ENCODE measurements at places on chromosomes 3 and 15.

DNA sequence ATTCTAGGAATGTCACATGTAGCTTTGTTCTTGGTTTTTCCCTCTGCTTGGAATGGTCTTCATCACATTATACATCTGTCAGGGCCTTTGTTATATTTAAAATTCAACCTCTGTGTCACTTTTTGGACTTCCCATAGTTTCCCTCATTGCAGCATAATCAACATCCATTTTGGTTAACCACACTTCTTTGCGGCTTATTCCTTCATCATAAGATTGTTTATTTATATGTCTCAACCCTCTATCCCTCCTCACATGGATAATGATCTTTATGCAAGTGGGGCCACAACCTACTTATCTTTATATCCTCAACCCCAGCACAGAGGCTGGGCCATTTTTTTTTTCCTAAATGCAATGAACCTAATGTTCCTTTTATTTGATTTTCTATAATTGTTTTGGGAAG, 260.0 kb upstream of the THBS1 start:
- no peak for DNase-seq

- DNase-seq: no peak
These were observed 8.7 kb upstream of the EPHB3 start for GRCh38 chr3:184552863-184553262.

DNA sequence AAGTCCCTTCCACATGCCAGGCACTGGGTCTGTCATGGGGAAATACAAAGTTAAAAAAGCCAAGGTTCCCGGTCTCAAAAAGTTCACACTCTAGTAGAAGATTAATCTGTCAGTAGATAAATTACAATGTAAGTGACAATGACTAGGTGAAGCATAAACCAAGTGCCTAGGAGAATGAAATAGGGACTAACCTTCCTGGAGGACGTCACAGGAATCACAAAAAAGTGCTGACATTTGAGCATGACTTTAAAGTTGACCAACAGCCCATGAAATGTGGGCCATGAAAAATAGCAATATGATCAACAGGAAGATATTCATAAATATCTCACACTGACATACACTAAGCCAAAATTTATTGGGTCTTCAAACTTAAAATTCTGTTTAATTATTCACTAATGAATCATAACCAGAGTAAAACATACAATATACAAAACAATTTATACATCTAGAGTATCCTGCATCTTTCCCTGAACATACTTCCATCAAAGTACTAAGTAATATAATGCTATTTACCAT, 20.0 kb downstream of the COPS2 start:
- DNase-seq: no peak

DNA sequence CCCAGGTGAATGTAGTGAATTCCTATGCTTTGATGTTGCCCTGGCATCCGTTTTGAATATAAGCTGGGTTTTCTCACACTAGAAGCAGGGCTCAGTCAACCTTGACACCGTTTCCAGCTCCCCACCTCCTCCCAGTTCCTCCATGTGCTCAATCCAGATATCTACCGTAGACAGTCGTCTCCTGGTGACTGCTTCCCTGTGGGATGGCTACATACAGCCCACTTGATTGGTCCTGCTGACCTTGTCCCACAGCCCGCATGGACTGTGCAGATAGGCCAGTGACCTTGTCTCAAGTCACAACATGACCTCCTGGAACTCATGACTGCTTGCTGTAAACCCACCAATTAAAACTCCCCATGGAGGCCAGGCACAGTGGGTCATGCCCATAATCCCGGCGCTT, 8.1 kb downstream of the SEMA7A start:
- DNase-seq: no peak

- no peak for DNase-seq
These were observed 78.1 kb downstream of the FBLN2 start for GRCh38 chr3:13626915-13627460.

GRCh38 chr3:69110941-69111546, 11.4 kb downstream of the LMOD3 start:
- DNase-seq: no peak

- no peak for DNase-seq
These were observed 141.7 kb downstream of the MEIS2 start for GRCh38 chr15:36958606-36959005.

GRCh38 chr3:11736136-11736833, 92.6 kb upstream of the VGLL4 start:
- no peak for DNase-seq

DNA sequence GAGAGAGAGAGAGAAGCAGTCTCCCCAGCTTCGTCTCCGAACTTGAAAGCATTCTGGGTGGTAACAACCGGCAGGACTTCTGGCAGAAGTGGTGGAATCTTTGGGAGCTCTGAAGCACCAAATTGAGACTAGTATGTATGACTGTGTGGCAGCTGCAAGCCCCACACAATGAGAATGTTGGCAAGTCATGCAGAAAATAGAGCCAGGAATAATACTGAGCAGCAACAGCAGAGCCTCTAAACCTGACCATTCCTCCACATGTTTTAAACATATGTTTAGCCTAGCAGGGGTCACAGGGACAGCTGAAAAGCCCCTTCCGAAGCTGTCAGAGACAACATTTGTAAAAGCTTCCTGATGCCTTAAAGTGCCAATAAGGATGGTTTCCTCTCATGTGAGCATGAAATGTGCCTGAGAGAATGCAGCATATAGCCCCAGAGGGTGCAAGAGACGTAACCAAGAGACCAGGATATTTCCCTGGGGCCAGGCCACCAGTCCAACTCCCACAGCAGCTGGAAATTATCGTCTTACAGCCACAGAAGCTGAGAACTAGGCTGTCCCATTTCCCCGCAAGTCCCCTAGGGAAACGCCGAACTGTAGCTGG, 178.6 kb upstream of the CCDC54 start:
- no peak for DNase-seq

- DNase-seq: no peak
These were observed 51.9 kb downstream of the SV2B start for GRCh38 chr15:91151781-91152563.

DNA sequence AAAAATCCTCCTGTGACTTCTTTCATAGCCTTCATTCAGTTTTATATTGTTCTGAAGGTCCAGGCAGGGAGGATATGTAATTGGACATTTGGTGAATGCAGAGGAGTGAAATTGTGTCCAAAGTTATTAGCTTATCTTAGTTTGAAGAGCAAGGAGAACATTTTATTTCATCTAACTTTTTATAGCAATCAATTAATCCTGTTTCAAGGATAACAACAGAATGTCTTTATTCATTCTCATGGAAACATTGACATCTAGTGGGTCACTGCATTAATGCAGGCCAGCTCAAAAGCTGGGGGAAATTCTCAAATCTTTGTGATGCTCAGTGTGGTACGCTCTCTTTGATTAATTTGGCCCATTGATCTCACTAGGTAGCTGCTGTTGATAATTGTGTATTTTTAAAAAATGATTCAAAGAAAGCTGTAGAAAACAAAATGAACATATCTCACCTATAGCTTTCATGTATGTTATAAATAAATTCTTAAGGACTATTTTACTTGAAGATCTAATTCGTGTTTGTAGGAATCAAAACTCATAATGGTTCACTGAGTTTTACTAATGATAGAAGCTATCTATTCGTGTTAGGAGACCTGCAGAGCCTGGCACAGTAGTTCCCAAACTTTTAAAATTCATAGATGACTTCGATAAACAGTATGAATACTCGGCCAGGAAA, 150.8 kb upstream of the KCNMB2 start:
- no peak for DNase-seq

GRCh38 chr3:62529230-62529629, 155.9 kb upstream of the FEZF2 start:
- DNase-seq: no peak

DNA sequence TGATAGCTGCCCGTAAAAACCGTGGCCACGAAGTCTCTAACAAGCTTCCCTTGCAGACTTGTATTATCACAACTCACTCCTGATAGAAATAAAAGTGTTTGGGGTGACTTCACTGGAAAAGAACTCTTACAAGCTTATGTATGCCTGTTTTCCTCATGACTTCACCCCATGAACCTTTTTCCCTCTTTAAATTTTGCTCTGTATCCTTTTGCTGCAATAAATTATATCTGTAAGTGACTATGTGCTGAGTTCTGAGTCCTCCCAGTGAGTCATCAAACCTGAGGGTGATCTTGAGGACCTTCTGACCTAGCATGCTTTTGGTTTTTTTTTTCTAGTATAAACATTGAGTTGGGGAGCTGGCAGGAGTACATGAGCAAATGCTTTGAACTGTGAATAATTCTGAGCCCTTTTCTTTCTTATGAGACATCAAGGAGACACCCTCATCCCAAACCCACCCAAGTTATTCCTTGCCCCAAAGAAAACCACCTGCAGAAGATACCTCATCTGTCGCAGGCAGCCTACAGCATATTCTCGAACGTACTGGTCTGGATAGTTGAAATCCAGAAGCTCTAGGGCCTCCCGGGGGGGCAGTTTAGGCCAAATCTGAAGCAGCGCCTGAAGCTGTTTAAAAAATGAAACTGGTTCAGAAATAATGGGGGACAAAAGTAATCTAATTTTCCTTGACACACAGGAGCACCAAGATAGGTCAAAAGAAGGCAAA, 85.9 kb downstream of the FAIM start:
- no peak for DNase-seq

- DNase-seq: no peak
These were observed 31.0 kb downstream of the ANP32A start for GRCh38 chr15:68789534-68790241.

GRCh38 chr3:190883141-190883540, 20.6 kb upstream of the GMNC start:
- no peak for DNase-seq

- DNase-seq: no peak
These were observed 605.4 kb downstream of the FGF12 start for GRCh38 chr3:192121923-192122322.

DNA sequence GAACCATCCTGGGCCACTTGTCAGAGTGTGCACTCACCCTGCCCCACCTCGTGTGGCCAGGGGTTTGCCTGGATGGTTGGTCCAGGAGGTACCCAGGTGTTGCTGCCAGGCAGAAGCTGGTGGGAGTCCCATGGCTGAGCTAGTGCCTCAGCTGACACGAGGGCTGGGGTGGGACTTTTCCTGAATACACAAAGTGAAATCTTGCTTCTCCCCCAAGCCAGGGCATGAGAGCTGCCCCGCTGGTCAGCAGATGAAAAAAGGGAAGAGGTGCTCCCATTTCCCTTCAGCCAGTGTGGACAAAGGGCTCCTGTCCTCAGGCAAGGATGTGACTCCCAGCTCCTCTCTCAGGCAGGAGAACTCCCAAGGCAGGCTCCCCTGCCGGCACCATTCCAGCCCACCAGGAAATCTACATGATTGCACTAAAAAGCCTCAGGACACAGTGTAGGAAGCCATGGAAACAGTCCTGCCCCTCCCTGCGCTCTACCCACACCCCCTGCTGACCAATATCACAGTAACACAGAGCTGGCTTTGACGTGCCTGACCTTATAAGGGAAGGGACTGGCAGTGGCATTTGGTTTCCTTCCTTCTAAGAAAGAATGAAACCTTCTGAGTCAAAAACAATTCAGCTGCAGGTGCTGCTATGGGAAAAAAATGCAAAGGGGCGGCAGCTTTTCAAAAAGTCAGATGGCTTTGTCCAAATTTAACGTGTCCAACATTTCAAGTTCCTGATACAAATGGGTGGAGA, 33.9 kb downstream of the MYO5C start:
- DNase-seq: peak; percentile 34

DNA sequence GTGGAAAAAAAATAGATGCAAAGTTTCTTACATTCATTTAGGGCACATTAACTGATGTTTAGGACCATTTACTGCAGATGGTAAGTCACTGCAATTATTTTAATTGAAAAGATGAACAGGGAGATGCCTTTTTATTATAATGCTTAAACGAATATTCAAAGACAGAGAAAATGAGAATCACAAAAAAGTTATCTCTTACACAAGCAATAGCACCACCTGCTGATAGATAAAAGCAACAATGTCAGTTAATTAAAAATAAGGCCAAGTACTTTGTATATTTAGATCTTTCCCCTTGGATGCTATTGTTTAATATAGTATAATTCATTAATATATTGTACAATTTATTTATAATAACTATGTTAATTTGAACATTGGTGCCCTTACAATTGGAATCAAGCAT, 55.9 kb downstream of the IFT80 start:
- DNase-seq: no peak

DNA sequence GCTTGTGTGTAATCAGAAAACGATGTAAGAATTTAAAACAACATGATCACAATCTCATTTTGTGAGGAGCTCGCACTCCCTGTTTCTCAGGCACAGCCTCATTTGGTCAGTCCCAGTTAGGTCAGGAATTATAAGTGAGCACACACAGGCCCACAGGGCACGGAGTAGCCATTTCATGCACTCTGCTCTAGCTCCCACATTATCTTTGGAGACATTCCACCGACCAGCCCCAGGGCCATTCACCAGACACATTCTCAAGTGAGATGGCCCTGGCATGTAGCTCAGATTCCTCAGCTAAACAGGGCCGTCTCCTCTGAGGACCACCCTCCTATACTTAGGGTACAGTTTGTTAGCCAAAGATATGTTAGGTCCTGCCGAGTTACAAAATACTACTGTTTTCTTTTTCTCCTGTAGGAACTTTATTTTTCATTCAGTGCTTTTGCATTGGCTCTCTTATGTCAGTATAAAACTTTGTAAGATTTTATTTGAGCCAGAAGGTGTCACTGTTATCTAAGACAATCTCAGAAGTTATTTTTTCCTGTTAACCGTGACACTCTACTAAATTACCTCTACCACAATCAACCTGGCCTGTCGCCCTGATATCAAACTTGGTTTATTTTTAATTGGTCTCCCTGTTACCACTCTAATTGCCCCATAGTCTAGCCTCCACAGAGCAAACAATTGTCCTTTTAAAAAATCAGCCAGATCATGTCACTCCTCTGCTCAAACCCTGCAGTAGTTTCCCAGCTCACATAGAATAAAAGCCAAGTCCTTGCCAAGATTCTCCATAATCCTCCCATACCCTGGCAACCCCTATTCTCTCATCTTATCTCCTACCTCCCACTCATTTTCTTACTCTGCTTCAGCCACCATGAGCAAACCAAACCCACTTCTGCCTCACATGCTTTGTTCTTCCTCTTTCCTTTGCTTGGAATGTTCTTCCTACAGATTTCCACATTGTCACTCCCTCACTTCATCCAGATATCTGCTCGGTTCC, 105.7 kb downstream of the PPP2R3A start:
- DNase-seq: no peak

DNA sequence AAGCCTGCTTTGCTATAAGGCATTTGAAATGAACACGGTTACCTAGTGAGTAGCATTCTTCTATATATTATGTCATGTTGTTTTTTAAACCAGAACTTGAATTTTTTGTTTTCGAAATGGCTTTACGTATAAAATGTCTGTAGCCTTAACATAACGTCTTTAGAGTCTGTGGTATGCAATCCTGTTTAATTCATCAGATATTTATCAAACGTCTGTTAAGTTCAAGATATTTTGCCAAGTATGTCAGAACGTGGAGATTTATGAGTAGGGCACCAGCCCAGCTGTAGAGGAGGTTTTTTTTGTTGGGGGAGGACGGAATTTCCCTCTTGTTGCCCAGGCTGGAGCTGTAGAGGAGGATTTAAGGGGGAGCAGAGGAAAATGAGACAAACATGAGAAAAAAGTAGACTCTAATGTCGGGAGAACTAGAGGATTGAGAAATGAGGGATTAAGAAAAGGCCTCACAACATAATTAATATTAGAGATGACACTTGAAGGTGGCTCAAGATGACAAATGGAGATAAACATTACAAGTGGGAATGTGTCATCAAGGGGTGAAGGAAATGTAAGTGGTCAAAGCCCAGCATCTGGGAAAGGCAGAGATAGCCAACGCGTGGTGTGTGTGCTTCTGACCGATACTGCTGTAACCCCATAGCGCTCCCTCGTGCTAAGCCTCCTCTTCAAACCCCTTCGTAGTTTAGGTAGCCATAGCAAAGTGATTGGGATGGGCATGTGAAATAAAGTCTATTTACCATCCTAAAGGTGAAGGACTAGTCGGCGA, 154.0 kb upstream of the GOLGA6L4 start:
- DNase-seq: no peak
